Activated CD8-positive, alpha-beta memory T cell treated with anti-CD3 and anti-CD28 coated beads for 48 hours (primary cell): ENCODE measurements at places on chromosomes 2 and 18.

DNA sequence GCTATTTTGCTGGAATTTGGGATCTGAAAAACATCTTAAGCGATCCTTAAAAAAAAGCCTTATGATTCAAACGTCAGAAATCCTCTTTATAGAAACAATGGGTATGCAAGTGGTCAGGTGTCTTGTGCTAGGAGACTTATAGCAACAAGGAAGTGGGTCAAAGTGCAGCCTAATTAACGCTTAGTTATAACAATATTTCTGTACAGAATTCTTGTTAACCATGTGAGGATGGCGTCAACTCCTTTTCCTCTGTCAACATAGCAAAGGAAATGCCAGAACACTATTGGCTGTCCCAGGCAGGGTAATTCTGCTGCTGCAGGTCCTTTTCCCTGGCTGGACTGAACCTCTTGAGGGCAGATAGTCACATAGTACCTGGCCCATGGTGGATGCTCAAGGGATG is 189.4 kb downstream of the MSH2 start:
- no peak for DNase-seq

DNA sequence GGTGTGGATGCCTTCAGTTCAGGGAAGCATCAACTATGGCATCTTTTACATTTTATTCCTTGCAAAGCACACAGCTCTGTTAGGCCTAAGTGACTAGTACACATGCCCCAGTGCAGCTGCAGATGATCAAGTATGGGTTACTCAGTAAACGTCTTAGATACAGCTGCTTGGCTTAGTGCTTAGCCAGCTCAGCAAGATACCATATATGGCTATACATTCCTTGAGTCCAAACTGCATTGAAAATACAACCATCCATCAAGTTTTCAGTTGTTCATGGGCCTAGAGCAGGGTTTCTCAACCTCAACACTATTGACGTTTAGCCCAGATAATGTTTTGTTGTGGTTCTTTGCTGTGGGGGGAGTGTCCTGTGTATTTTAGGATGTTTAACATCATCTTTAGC is 769.9 kb downstream of the TSN start:
- DNase-seq: no peak

GRCh38 chr2:19866771-19867170 is 35.0 kb downstream of the TTC32 start:
- DNase-seq: no peak

DNA sequence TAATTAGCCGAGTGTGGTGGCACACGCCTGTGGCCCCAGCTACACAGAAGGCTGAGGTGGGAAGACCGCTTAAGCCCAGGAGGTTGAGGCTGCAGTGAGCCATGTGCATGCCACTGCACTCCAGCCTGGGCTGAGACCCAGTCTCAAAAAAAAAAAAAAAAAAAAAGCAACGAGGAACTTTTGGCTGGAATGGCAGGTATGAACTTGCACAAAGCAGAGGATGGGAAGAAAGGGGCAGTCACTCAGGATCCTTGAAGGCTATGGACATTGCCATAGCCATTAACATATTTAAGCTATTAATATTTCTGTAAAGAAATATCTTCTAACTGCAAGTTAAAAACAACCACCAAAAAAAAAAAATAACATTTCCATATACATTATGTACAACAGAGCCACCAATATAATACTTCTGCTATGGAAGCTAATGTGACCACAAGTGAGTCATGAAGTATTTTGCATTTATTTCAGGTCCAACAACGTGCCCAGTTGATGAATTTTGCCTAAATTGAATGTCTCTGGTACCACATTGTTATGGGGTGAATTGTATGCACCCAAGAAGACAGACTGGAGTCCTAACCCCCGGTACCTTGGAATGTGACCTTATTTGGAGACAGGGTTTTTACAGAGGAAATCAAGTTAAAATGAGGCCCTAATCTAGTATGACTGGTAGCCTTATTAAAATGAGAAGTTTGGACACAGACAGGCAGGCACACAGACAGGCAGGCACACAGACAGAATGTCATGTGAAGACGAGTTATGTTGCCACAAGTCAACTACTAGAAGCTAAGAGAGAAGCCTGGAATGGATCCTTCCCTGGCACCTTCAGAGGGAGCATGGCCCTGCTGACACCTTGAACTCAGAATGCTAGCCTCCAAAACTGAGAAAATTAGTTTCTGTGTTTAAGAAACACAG is 102.8 kb downstream of the RBMS1 start:
- DNase-seq: no peak

- DNase-seq: no peak
Observed at GRCh38 chr2:12514168-12514567, 202.6 kb upstream of the TRIB2 start.

DNA sequence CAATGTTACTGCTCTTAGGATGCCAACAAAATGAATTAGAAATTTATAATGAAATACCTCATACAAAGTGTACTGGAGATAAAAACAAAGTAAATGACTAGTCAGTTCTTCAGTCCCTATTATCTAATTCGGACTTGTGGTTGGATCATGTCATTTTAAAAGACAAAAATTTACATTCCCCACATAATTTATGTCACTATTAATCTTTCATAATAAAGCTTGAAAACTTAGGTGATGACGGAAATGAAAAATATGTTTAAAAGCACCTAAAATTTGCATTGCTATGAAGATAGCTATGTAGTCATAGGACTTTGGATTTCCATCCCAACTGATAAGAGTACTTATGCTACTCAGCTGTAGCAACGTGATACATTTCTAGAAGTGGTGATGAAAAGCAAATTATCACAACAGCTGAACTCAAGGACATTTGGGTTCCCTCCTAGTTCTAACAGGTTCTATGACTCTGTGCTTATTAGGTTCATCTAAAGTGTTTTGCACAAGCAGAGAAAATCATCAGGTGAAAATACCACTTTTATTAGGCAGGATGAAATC is 58.4 kb downstream of the LRPPRC start:
- DNase-seq: no peak

DNA sequence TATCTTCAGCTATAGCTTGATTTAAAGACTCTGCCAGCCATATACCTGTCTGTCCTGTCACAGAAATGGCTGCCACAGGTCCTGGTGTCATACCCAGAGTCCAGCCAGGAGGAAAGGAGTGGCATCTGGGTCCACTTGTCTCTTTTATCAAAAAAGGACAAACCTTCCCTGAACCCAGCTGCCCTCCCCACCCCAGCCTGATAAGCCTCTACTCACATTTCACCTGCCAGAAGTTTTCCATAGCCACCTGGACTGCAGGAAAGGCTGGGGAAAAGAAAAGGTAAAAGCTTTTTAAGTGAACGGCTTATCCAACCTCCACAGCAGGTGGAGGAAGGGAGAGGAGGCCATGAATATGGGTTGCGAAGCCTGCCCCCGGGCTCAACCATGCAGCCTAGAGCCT is 32.8 kb downstream of the TMEM163 start:
- no peak for DNase-seq

DNA sequence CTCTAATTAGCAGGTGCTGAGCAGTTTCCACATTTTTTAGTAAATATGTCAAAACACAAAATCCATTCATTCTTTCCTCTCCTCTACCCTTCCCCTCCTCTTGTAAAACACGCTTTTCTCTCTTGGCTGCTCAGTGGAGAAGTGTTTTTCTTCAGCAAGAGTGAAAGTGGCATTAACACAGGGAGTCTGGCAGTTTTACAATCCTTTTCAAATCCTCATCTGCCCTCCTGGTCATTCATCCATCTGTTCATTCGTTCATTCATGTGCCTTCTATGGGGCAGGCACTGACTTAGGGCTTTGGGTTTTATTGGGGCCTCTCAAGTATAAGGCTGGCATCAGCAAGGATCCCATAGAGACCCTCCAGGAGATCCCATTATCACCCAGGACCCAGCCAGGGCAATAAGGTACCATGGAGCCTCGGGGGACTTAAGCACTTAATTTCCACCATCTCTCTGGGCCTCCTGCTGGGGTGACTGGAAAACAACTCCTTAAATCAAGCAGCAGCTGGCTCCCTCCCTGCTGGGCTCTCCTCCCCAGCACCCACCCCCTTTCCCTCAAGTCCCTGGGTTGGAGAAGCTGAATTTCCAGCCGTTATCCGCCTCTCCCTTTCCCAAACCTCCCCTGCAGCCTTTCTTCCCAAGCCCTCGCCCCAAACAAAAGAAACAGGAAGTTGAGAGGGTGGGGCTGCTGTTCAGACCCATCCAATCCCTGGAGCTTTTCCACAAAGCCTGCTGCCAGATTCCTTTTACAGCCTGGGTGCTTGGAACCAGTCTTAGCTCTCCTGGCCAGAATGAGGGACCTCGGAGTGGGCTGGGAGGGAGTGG is 32.6 kb downstream of the MARCHF4 start:
- DNase-seq: no peak

GRCh38 chr2:120452945-120453634 is 107.2 kb downstream of the INHBB start:
- DNase-seq: no peak

- no peak for DNase-seq
Observed at GRCh38 chr2:16304876-16305590, 360.6 kb downstream of the CYRIA start.

DNA sequence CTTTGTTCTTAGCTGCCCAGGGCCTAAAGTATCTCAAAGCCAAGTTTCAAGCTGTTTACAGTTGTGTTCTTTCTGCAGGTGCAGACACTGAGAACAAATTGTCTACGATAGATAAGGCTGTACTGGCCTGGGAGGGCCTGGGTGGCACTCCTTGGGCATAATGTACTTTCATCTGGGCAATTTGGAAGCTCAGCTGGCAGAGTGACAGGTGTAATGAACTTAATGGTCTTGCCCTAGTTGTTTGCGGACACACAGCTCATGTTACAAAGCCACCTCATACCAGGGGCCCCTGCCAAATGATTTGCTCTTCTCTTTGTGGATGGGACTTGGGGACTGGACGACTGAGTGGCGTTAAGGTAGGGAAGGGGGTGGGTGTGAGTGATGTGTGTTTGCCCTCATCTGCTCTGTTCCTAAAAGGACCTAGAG is 4.3 kb downstream of the LDLRAD4 start:
- no peak for DNase-seq

DNA sequence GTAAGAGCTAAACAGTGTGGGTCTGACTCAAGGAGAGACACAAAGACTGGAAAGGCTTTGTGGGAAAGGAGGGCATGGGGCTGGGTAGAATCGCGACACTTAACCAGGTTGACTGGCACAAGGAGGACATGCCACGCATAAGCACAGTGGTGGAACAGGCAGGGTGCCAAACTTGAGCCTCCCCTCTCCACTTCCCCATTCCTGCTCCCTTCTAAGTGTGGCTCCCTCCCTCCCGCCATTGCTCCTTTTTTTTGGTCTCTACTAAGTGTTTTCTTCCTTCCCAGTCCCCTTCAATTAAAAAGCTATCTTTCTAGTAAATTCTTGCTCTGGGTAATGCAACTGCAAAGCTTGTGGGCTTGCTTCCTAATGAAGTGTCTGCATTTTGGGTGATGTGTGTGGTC is 40.3 kb upstream of the ZFP36L2 start:
- DNase-seq: no peak

- DNase-seq: no peak
Observed at GRCh38 chr18:8443505-8443904, 165.7 kb upstream of the RAB12 start.
